ENCODE measurements at places on chromosomes 11 and 22. TPM values are rescaled to one million over a fixed set of nuclear protein-coding genes. Genes with fewer than 3 reads are reported as not detected.

DNA sequence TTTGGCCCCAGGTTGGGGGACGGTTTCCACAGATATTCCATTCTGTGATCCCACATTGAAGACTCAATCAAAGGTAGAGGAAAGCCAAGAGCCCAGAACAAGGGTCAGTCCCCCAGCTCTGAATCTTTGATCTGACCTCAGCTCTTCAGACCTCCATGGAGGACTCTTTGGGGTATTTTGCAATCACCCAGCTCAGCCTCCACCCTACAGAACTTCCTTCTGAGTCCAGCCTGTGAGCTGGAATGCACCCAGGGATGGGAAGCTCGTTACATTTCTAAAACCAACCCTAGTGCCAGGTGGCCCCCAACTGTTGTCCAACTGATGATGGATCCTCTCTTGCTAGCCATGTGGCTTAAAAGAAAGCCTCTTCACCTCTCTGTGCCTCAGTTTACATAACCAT, 335.3 kb downstream of the MN1 start:
- no peak for DNase-seq

- no peak for DNase-seq
Measured at GRCh38 chr11:72639502-72640375, 34.5 kb downstream of the PDE2A start.

GRCh38 chr22:43053176-43053575, 36.0 kb downstream of the TTLL1 start:
- no peak for DNase-seq

The CLDN5 gene
- 136 TPM for total RNA-seq

All from sciatic nerve (tissue), 2 donors.